ENCODE measurements at places on chromosomes 7 and 10.

- no peak for DNase-seq
These were observed 160.6 kb upstream of the ADO start for GRCh38 chr10:62643606-62644587.

DNA sequence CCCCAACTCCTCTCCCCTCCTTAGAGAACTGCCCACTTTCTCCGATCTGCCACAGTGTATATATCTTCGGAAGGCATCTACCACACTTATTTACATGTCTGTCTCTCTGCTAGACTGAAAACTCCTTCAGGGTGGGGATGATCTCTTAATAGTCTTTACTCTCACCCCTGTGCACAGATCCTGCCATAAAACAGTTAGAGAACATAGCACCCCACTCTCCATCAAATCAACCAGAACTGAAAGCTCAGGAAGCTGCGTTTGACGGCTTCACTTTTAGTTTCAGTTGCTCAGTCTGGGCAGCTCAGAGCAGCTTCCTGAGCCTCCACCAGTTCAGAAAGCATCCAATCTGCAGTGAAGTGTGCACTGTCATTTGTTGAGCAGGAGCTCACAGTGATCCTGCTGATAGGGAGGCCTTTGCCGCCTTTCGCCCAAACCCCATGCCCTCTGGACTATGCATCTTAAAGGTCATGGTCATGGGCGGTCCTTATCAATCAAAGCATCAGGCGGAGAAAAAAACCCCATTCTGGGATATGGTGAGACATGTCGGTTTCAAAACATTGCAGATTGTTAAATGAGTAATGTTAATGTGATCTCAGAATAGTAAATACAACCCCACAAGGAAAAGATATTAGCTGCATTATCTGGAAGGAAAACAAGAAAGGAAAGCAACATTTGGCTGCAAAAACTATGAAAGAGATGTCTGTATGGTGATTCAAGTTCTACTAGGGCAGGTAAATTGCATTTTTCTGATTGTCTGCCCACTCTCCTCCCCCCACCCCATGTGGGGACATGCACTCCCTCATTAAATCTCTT lies 167.1 kb upstream of the ADO start:
- DNase-seq: no peak

DNA sequence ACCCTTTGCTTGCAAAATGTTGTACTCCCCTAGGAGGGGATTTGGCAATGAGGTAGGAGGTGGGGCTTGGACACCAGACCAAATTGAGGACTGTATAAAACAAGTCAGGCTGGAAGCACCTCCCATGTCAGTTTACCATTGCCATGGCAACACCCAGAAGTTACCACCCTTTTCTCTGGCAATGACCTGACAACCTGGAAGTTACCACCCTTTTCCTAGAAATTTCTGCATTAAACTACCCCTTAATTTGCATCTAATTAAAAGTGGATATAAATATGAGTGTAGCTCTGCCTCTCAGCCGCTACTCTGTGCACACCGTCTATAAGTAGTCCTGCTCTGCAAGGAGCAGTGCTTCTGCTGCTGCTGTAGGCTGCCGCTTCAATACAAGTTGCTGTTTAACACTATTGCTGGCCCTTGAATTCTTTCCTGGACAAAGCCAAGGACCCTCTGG lies 7.8 kb upstream of the BLNK start:
- no peak for DNase-seq

- DNase-seq: no peak
These were observed 926.6 kb upstream of the AUTS2 start for GRCh38 chr7:68671671-68672070.

DNA sequence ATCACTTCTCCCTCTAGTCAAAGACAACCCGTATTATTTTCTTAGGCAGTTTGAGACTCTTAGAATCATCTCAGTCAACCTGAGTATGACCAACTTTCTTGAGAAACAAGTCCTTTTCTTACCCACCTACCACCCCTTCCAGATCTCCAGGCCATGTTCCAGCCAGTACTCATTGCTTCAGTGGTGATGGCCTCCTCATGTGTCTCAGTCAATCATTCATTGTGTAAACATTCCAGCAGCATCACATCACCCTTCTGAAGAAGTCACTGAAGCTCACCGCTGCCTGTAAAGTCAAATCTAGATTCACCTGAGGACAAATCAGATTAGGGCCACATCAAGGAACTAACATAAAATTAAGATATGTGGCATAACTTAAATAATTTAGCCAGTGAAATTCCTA lies 467.2 kb upstream of the NRP1 start:
- no peak for DNase-seq

DNA sequence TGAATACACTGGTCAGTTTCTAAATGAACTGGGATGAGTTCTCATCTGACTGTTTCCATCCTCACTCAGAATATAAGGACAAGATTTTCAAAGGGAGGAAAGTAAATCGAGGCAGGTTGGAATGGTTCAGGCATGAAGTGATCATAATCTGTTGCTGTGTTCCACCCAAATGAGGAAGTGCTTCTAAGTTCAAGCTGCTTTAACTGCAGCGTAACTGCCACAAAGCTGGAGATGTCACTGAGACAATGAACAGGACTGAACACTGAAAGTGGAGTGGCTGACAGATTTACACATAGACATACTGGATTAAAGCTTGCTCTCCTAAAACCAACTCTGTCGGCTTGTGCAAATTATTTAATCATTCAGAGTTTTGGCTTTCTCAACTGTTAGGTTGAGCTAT lies 66.6 kb downstream of the GPR37 start:
- DNase-seq: no peak

All from hippocampal formation (tissue), 2 donors.